ENCODE measurements at places on chromosomes 7 and 10.

DNA sequence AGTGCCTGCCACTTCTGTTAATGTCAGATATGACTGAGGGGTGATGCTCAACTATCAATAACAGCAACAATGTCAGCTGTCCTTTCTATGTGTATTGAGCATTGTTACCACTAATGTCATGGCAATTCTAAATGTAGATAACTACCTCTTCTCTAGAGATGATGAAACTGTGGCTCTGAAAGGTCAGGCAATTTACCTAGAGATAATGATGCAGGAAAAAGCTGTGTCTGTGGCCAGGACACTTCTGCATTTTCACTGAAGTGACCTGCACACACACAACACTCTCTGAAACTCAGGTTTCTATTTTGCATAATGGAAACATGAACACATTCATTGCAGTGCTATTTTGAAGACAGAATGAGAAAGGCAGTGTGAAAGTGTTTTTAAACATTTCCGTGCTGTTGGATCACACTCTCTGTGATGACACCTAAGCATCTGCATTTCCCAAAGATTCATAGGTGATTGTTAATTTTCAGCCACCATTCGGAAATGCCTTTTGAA lies 148.2 kb downstream of the KCND2 start:
- DNase-seq, result no peak

DNA sequence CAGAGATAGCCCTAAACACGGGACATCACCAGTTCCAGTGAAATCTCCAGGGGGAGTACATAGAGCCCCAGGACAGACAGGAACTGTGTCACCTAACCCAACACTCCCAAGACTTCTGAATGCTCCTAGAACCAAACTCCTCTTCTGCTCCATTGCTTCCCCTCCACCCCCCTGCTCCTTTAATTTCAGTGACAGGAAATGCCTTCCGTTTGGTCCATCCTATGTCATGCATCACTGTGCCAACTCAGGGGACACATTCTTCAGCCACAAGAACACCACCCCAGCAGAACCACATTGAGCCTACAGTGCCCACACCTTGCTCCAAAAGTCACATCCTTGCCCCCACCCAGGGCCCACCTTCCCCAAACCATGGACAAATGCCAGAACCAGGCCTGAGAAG lies 100.5 kb downstream of the KCNMA1 start:
- DNase-seq, result no peak

GRCh38 chr7:156606691-156607331 lies 33.8 kb upstream of the RNF32 start:
- DNase-seq, result no peak

- DNase-seq, result no peak
Measured at GRCh38 chr7:117848941-117849340, 24.3 kb downstream of the CTTNBP2 start.

DNA sequence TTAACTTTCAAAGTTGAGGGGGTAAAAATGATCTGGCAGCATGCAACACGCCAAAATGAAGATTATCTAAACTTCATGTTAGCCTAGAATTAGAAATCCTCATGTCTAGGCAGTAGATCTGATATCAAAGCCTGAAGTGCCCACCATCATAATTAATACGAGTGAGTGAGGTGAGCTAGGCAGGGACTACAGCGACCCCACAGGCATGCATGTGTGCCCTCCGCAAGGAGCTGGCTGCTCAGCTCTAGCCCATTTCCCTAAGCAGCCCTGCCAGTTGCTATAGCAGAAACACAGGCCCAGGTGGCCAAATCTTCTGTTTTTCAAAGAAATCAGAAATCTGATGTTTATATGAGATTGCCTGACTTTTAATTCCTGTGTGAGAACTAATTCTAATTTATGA lies 93.1 kb upstream of the IFRD1 start:
- no peak for DNase-seq

GRCh38 chr10:44466236-44466635 lies 81.3 kb upstream of the CXCL12 start:
- no peak for DNase-seq

- DNase-seq, result no peak
Measured at GRCh38 chr7:96097835-96098234, 224.1 kb downstream of the SLC25A13 start.

DNA sequence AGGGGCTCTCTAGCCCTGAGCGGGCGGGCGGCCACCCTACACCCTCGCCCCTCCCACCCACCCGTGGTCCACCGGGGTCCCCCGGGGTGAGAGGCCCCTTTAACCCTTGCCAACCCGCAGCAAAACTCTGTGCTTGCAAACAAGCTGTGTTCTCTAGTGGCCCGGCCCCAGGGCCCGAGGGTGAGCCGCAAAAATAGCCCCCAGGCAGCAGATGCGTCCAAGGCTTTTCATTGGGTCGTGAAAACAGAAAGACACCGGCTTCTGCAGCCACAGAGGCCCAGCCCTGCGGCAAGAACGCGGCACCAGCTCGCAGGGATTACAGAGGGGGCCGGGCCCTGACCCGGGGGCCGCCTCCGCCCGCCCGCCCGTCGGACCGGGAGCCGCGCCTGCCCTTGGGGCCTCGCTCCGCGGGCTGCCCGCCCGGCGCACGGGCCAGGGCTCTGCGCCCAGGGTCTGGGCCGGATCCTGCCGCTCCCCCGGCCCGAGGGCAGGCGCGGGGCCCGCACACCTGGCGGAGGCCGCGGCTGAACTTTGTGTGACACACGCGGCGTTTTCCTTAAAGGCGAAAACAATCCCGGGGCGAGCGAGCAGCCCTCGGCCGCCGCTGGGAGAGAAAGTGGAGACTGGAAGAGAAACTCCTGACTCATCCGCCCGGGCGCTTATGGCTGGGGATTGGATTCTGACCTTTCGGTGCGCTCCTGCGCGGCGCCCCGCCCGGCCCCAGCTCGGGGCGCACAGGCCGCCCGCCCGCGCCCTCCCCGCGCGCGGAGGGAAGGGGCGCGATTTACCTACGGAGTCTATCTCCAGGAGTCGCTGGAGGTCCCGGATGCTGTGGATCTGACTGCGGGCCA lies 2.8 kb downstream of the PDGFA start:
- peak; percentile 49 for DNase-seq

DNA sequence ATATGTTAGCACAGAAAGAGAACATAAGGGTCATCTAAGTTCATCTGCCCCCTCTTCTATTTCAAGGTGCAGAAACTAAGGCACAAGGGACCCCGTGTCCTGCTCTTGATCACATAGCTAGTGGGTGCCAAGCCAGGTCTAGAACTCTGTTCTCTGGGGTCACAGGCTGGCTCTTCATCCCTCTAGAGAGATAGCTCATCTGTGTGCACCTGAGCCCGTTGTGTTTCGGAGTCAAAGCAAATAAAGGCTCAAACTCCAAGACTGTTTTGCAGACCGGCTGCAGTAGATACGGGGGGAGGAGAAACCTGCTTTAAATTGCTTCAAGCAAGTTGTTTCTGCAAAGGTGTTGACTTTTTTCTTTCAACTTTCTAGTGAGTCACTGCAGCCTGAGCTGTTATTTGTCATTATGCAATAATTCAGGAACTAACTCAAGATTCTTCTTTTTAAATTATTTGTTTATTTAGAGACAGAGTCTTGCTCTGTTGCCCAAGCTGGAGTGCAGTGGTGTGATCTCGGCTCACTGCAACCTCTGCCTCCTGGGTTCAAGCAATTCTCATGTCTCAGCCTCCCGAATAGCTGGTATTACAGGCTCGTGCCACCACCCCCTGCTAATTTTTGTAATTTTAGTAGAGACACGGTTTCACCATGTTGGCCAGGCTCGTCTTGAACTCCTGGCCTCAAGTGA lies 6.5 kb downstream of the BLVRA start:
- DNase-seq, result no peak

DNA sequence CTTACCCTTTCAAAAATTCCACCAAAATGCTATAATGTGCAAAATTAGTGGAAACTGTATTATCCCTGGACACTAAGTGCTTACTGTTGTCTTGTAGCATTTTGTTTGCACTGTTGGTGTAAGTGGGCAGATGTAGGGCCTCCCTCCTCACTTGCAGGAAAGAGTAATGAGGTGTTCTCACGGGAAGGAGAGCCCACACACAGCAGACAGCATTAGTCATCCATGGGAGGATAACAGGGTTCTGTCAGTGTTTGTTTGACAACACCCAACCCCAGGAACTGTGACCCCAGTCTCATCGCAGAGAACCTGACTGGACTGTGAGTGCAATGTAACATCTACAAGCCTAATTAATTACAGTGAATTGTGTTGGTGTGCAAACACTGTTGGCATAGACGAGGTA lies 58.7 kb upstream of the VSTM2A start:
- DNase-seq, result no peak

DNA sequence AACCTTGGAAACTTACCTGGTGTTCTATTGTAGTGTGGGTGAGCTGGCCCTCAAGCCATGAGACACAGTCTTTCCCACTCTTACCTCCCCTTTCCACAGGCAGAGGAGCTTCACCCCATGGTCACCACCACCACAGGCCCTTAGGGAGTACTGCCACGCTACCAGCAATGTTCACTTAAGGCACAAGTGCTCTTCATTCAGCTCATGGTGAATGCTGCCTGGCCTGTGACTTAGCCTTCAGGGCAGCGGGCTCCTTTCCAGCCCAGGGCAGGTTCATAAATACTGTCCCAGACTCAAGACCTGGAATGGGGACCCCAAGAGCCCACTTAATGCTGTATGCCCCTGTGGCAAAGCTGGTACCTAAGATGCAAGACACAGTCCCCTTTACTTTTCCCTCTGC lies 109.4 kb downstream of the MYO3A start:
- no peak for DNase-seq

DNA sequence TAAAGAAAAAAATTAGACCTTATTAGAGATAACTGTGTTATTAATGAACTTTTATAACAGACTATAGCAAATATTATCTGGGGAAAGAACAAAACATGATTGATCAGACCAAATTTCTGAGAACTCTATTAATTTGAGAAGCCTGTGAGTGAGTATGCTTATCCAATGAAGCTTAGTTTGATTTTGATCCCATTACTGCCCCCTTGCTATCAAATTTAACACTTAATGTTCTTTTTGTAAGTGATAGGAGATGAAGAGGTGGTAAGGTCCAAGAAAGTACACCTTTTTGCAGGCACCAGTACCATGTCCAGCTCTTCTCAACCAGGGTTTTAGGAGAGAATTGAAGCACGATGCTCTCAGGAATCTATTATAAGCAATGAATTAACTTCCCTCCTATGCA lies 49.9 kb downstream of the ZNF365 start:
- no peak for DNase-seq

GRCh38 chr7:156174428-156174827 lies 362.2 kb upstream of the SHH start:
- DNase-seq, result no peak

DNA sequence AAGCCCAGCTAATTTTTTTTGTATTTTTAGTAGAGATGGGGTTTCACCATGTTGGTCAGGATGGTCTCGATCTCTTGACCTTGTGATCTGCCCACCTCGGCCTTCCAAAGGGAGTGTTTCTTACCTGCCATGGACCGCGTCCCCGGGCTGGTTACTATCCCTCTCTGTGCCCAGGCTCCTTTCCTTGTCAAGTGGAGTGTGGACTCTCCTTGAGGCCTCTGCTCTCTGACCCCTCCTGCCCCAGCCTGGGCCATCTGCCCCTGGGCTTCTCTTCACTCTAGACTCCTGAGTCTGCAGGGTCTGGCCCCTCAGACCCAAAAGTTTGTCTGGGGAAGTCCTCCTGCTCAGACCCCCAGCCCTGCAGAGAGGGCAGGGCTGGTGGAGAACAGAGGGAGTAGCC lies 20.7 kb downstream of the NEURL1 start:
- no peak for DNase-seq

Measured in left ventricle myocardium inferior (tissue), 1 donor.